Activated CD8-positive, alpha-beta memory T cell treated with anti-CD3 and anti-CD28 coated beads for 24 hours (primary cell): ENCODE measurements at places on chromosomes 5 and 9.

DNA sequence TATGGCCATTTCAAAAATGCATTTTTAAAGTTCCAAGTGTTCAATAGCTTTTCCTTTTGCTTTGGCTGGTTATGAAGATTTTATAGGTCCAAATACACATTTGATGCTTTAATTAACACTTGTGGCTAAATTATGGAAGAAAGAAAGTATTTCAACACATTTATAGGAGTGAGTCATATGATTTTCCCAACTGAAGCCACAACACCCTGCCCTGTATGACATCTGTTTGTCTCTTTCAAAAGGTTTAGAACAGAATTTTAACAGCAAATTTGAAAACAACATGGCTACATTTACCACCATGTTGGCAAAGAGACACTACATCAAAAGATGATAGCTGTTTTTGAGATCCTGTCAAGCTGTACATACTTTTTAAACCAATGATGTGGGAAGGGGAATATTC lies 99.4 kb downstream of the TMEM174 start:
- no peak for DNase-seq

- no peak for DNase-seq
Observed at GRCh38 chr5:64417390-64417789, 88.4 kb upstream of the RGS7BP start.

DNA sequence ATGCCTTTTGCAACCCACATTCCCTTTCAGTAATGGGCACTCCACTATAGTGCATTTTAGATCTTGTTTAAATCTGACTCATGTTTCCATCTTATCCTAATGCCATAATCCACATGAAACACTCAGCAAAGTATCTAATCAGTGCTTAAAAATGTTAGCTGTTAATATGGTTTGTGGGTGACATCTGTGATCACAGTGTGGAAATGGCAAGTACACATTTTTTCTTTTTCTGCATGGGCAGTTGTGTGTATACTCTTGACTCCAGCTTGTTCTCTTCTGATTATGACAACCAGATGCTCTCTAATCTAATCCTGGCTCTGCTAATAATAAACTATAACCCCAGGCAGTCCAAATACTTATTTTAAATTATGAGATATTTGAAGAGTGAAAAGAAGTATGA lies 103.3 kb downstream of the EDIL3 start:
- DNase-seq = no peak

GRCh38 chr5:57745029-57745428 lies 262.4 kb upstream of the ACTBL2 start:
- DNase-seq = no peak

DNA sequence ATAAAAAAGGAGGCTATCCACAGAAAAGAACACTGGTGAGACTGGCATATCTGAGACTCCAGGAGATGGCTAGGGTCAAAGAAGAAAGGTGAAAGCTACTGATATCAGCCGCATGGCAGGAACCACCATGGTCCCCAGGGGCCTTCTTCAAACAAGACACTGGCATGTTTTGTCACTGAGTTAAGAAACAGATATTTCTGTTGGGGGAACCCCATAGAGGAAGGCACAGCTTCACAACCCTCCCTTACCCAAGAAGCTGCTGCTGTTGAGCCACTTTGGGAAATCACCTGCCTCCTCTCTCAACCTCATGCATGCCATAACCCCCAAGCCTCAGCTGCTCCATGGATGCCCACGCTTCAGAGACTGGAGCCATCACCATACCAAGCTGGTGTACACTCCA lies 13.3 kb upstream of the BTNL3 start:
- no peak for DNase-seq

DNA sequence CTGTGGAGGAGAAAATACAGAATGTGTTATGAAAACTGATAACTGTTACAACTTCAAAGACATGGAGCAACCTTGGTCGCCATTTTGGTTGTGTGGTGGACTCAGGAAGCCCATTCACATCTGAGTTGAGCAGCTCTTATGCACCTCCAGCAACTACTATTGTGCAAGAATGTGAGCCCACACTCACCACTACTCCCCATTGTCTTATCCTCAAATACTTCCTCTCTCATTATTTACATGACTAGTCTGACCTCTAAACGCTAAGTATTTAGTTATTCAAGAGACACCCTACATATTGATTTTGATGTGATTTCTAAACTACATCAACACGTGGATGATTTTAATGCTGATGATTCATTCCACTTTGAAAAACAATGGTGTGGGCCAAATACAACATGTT lies 516.6 kb upstream of the CLINT1 start:
- DNase-seq = no peak

GRCh38 chr5:24749701-24750100 lies 104.9 kb upstream of the CDH10 start:
- DNase-seq = no peak

- no peak for DNase-seq
Observed at GRCh38 chr9:106670418-106670817, 192.5 kb upstream of the ZNF462 start.

- no peak for DNase-seq
Observed at GRCh38 chr5:149567226-149567625, 14.1 kb upstream of the ARHGEF37 start.

GRCh38 chr9:113454914-113455761 lies 8.4 kb upstream of the RGS3 start:
- no peak for DNase-seq

GRCh38 chr9:83699615-83700014 lies 8.1 kb downstream of the UBQLN1 start:
- no peak for DNase-seq

DNA sequence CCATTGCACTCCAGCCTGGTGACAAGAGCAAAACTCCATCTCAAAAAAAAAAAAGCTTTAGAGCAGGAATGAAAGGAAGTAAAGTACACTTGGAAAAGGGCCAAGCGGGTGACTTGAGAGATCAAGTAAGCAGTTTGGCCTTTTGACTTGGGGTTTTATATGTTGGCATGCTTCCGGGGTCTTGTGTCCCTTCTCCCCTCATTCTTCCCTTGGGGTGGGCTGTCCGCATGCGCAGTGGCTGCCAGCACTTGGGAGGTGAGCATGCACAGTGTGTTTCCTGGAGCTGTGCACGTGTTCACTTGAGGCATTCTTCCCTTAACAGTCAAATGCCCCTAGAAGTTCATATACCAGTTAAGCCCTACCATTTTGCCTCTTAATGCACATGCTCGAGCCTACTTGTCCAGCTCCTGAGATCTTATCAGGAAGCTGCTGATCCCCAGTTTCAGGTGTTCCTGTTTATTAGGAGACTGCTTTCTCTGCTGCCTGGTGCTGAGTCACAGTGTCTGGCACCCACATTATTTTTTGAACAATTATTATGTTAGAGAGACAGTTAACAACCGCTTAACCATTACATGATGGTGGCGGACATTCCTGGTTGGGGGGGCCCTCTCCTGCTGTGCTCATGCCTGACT lies 32.6 kb upstream of the PRRC2B start:
- peak; percentile 79 for DNase-seq

DNA sequence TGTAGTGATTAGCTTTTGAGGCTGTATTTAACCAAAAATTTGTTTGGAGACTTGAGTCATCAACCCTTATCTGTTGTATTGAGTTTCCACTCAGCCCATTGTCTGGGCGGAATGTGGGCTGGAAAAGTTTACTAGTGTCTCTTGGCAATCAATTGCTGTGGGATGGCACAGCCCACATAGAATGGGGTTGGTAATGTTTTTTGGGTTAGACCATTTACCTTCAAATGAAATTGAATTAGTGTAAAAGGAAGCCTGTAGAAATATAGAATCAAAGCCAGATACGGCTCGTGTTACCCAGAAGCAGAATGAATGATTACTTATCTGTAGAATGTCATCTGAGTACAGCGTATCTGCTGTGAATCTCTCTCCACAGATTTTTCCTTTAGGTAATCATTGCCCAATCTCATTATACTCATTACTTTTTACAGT lies 142.9 kb downstream of the AOPEP start:
- no peak for DNase-seq

DNA sequence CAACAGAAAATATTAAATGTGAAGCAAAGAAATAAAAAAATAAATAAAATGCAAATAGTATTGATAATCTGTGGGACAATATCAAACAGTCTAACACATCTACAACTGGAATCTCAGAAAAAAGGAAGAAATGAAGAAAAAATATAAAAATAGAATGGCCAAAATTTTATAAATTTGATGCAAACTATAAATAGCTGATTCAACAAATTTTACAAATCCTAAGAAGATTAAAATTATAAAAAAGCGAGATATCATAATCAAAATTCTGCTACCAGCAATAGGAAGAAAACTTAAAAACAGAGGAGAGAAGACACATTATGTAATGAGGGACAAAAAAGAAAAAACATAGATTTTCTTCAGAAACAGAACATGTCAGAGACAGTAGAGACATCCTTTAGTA lies 129.2 kb upstream of the IRX1 start:
- no peak for DNase-seq

GRCh38 chr5:146457431-146457830 lies 10.3 kb downstream of the TCERG1 start:
- no peak for DNase-seq

- no peak for DNase-seq
Observed at GRCh38 chr9:137800196-137801022, 77.2 kb upstream of the CACNA1B start.

GRCh38 chr5:138596105-138596881 lies 21.1 kb upstream of the HSPA9 start:
- DNase-seq = no peak

DNA sequence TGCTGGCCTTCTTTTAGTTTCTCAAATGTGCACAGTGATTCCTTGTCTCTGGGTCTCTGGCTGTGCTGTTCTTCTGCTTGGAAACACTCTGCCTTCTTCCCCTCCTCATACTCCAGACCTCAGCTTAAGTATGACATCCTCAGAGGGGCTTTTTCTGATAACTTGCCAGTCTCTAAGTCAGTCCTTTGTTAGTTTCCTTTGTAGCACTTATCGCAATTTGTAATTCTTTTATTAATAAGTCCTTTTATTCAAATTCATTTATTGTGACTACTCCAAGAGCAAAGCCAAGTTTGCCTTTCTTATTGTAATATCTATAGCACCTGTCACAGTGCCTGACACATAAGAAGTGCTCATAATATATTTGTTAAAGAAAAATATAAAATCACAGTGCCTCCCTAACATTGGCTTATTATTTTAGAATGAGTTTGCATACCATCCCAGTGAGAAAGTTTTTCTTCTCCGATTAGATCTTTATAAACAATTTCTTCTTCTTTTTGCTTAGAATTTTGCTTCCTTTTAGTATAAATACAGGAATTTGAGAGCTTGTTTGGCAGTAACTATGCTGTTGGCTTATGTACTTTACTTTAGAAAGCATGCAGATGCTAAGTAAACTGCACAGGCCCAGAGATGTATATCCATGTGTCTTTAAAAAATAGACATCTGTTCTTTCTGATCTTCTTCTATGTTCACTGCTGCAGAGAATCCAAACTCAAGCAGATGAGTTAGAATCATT lies 198.0 kb downstream of the GAS1 start:
- no peak for DNase-seq

DNA sequence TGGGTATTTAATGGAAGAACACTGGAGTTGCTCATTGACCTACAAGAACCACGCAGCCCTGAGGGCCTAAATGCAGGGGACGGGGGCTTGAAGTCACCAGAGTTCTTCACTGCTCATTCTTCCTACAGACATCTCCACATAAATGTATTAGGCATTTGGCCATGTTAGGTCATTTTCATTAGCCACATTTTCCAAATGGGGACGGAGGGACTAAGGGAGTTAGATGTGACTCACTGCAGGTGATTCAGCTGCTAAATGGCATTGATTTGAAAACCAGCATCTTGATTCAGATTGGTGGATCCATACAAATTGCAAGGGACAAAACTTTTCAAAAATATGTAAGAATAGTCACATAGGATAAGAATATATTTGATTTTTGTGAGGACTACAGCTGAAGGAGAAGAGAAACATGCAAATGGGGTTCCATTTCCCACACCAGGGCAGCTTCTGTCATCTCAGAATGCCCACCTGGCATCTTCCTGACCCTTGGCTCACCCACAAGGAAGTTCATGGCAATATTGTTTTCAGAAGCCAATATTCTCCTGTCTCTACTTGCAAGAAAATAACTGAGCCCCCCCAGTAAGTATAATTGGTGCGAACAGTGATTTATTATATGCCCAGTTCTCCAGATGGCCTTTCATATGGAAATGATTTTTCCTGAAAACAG lies 264.8 kb downstream of the DOCK8 start:
- DNase-seq = no peak

GRCh38 chr9:37026113-37026930 lies 7.7 kb downstream of the PAX5 start:
- no peak for DNase-seq
